ENCODE measurements at places on chromosomes 11 and 22. TPM values are rescaled to one million over a fixed set of nuclear protein-coding genes. Genes with fewer than 3 reads are reported as not detected.

DNA sequence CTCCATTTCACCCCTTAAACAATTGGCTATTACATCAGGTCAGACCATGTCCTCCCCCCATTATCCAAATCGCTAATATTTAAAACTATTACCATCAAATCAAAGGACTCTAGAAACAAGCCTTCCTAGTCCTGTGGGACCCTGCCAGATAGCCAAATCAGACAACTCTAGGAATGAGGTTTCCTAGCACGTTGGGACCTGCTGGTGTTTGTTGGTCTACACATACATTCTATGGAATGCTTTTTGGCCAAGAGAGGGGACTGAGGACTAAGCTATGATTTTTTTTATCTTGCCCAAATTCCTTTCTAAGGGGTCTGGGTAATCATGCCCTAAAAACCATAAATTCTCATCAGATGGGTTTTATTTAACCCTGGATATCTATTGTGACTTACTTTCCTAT, 14.1 kb upstream of the SELENOH start:
- DNase-seq: no peak

- DNase-seq: no peak
Observed at GRCh38 chr11:20154381-20154780, 5.9 kb downstream of the DBX1 start.

GRCh38 chr11:87616511-87616910, 558.7 kb downstream of the RAB38 start:
- DNase-seq: no peak

DNA sequence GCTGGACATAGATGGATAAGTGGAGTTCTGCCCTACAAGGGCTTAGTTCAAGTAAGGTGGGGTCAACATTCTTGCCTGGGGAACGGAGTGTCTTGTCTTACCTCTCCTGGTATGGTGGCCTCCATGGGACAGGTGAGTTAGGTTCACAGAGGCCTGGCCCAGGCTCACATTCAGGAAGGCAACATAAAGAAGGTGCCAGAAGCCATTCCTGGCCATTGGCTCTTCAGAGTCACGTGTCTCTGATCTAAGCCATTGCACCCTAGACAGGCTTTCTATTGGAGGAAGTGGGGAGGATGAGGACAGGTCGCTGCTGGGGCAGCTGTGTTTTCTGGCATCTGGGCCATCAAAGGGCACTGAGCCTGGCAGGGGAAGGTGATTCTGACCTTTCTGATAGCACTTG, 14.8 kb downstream of the LMO2 start:
- DNase-seq: no peak

The BIRC3 gene
- total RNA-seq: 17.8 TPM

The KRTAP5-2 gene
- total RNA-seq: not detected

The XPNPEP3 gene
- 7.1 TPM for total RNA-seq

The PRR5 gene
- total RNA-seq: 9.1 TPM
